ENCODE measurements at places on chromosomes 4 and X. TPM values are rescaled to one million over a fixed set of nuclear protein-coding genes. Genes with fewer than 3 reads are reported as not detected.

Gene HTT
- 94.1 TPM for total RNA-seq

Gene ZNF711
- 1.0 TPM for total RNA-seq

Gene TRAM1L1
- total RNA-seq, result not detected

Gene SPON2
- 5.5 TPM for total RNA-seq

Gene ABLIM2
- 0.22 TPM for total RNA-seq

Gene ZAR1
- not detected for total RNA-seq

Gene RNF212
- total RNA-seq, result 0.98 TPM

Gene CSAG1
- not detected for total RNA-seq

Gene SH3D19
- not detected for total RNA-seq

Gene CCDC120
- total RNA-seq, result 2.1 TPM

Gene TEC
- 3.4 TPM for total RNA-seq

Gene FBXL5
- 31.0 TPM for total RNA-seq

Gene MAP7D2
- total RNA-seq, result 0.83 TPM

Gene FREM3
- total RNA-seq, result not detected

Gene MRFAP1L1
- 37.0 TPM for total RNA-seq

All from activated naive CD4-positive, alpha-beta T cell treated with anti-CD3 and anti-CD28 coated beads for 36 hours (primary cell).